ENCODE measurements at places on chromosomes 3 and 15. TPM values are rescaled to one million over a fixed set of nuclear protein-coding genes. Genes with fewer than 3 reads are reported as not detected.

SLC6A1 gene
- total RNA-seq: not detected

MKRN2OS gene
- total RNA-seq: not detected

TOPAZ1 gene
- total RNA-seq: not detected

SLMAP gene
- 23.7 TPM for total RNA-seq

CHRD gene
- 0.39 TPM for total RNA-seq

GOLGA6A gene
- 0.09 TPM for total RNA-seq

BNIP2 gene
- 61.6 TPM for total RNA-seq
